ENCODE measurements at places on chromosomes 16 and 17.
A peak's percentile ranks its signal among the peaks of the same experiment; 100 is the strongest.

DNA sequence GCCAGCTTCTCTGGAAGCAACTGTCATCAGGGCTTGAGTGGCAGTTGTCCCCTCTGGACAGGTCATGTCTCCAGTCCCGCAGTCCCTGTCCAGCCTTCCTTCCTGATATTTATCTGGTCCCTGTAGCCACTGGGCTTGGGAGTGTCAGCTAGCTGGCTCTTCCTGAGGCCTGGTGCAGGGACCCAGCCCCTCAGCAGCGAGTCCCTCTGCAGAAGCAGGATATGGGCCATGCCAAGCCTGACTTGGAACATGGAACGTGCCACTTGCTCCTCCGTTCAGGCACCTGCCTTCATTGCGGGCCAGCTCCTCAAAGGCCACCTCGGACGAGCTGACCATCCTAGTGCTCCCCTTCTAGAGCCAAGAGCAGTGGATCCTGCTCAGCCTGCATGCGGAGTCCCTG is 26.3 kb downstream of the DRC3 start:
- DNase-seq: no peak

GRCh38 chr17:79657036-79657435 is 46.2 kb upstream of the RBFOX3 start:
- DNase-seq: peak; percentile 9

DNA sequence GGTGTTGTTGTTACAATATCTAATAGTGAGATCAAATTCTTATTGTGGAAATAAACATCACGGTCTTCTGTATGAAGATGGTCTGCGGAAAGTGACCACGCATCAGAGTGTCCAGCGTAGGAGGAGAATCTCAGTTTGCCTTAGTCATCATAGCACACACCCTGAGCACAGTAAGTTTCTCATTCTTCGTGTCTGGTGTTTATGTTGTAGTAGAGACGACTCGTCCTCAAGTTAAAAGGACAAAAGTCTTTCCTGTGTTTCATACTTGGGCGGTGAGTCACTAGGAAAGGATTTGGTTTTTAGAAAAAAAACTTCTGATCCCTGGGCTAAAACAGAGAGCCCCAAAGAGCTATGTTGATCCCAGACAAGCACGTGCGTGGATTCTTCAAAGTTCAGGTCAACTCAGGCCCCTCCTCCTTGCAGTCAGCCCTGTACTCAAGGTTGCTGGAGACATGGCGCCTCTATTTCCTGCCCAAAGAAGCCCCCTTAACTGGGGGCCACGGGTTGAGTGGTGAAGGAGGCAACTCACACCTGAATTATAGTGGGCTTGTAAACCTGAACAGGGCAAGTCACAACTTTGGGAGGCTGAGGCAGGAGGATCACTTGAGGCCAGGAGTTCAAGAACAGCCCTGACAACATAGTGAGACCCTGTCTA is 170.4 kb downstream of the ZFHX3 start:
- no peak for DNase-seq

GRCh38 chr17:7781429-7781828 is 52.6 kb upstream of the KDM6B start:
- DNase-seq: no peak

DNA sequence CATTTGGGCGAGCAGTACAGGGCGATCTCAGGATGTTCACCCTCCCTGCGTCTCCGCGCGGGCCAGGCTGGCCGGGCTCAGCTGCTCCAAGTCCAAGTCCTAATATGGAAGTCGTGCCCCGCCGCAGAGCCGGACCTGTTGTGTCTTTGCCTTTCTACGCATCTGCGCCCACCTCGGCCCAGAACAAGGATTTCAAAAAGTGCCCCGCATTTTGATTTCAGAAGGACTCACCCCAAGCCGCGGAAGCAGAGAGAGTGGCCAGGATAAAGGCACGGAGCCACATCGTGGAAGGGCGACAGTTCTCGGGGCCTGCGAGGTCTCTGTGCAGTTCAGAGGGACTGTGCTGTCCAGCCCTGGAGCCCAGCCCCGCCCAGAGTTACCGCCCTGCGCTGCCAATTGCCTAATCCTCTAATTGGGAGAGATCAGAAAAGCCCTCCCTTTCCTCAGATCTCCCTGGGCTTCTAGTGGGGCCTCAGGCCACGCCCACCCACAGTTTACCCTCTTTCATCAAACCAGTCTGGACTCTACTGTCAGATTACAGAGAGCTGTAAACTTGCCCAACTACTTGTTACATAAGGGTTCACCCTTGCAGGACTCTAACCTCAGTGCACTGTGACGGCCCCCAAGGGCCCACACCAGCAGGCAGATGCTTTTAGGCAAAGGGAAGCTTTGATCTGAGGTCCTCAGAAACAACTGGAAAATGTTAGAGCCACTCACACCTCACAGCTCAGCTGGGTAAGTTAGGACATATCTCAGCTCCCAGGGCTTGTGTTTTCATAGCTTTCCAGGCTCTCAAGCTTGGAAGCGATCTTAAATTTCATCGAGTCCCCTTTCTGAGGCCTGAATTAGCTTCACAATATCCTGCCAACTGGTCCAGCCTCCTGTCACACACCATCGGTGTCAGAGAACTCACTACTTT is at the start of gene CES1:
Gene CES1 (minus strand): TSS at position 324 of the 919 bp plus-strand sequence. CDS start 41 bp downstream, at position 283.
- DNase-seq: no peak

GRCh38 chr17:49557312-49558024 is 18.2 kb upstream of the NXPH3 start:
- DNase-seq: peak; percentile 34

DNA sequence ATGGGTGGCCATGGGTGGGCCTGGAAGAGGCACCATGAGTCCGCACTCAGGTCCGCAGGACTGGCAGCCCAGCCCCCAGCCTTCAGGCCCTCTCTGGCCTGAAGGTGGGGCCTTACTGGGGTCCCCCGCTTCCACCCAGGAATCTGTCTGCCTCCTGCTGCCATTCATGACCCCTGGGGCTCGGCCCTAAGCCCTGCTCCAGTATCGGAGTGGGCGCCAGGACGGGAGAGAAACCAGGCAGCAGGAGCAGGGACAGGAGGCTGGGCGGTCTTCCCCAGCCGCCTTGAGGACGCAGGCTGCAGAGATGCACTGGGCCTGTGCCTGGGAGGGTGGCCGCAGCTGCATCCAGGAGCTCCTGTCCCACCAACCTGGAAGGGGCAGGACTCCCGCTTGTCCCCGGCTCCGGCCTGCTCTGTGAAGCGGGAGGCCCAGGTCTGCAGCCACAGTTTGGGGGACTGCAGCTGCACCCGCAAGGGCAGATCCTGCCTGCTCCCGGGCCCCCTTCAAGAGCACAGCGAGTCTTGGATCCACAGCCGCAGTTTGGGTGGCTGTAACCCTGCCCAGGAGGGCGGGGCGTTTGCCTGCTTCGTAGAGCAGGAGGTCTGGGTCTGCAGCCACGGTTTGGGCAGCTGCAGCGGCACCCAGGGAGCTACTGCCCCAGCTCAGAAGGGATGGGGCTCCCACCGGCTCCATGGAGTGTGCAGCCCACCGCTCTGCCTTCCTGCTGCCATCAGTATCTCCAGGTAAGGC is 81.8 kb upstream of the DNAJA2 start:
- DNase-seq: no peak

GRCh38 chr17:15981208-15981607 is 18.3 kb downstream of the ZSWIM7 start:
- no peak for DNase-seq

DNA sequence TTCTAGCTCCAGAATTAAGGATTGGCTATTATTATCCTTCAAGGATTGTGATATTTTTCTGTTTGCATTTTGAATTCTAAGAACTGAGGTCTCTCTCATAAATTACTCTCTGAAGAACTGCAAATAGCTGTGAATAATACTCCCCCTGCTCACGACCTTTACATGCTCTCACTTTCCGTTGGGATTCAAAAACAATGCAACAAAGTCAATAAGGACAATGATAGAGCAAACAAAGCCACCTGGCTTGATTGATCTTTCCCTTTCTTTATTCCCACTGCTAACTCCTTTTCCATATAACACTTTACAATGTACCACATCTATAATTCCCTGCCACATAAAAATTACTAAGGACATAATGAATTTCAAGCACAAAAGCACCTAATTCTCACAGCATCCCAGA is 523.0 kb upstream of the CA10 start:
- no peak for DNase-seq

DNA sequence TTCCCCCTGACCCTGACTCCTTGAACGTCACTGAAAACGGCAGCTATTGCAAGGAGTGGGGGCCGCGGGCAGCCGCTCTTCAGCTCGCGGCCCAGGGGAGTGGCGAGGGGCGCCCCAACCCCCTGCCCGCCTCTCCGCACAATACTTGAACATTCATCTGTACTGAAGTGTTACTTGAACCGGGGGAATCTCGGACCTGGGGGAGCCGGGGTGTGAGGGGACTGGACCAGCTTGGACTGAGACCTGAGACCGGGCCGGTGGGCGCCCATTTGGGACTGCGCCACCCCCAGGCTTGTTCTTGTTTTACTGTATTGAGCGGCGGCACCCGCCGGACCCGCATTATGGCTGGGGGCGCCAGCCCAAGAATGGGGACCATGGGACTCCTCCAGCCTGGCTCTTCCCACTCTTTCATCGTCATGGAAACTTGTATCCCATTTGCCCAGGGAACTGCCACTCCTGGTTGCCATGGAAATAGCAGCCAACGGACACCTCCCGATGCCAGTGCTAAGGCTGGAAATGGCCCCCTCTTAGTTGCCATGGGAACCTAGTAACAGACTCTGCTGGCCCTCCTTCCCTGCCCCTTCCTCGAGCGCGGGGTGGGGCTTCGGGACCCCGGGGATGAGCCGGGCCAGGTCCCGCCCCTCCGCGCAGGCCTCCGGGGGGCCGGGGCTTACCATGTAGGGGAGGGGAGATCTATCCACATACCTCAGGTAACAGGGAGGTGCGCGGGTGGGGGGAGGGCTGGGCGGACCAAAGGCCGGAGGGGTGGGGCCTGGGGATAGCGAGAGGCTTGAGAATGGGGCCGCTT is 805 bp upstream of the ORAI3 start:
- peak; percentile 74 for DNase-seq

GRCh38 chr16:85381738-85382592 is 231.2 kb upstream of the GSE1 start:
- peak; percentile 78 for DNase-seq

- no peak for DNase-seq
Observed at GRCh38 chr17:76556765-76557367, 17.0 kb downstream of the PRCD start.

- no peak for DNase-seq
Observed at GRCh38 chr17:65023791-65024190, 32.7 kb downstream of the GNA13 start.

GRCh38 chr16:88941913-88942909 is 34.8 kb downstream of the CBFA2T3 start:
- peak; percentile 76 for DNase-seq

DNA sequence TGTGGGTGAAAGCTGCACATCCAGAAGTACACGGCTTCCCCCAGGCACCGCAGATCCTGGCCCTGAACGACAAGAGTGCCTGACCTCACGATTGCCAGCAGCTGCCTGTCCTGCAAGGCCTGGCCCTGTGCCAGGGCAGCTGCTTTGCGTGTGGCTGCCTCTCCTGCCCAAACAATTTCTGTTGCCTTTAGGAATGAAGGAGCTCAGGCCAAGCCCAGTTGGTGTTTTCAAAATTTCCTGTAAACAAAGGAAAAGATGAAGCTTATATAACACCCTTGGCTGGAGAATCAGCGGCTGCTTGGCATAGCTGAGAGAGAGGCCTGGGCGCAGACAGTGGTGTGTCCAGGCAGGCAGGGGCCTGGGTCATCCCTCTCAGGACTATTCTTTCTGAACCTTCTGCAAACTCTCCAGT is 11.7 kb upstream of the SLC47A2 start:
- DNase-seq: peak; percentile 59

GRCh38 chr17:62968445-62968923 is 2.4 kb downstream of the TANC2 start:
- no peak for DNase-seq

GRCh38 chr17:19660219-19660870 is 11.8 kb downstream of the ALDH3A2 start:
- DNase-seq: no peak

Data from liver (tissue), 10 donors.